CD4-positive, CD25-positive, alpha-beta regulatory T cell (primary cell): ENCODE measurements at places on chromosomes 1 and 21. TPM values are rescaled to one million over a fixed set of nuclear protein-coding genes. Genes with fewer than 3 reads are reported as not detected.
A peak's percentile ranks its signal among the peaks of the same experiment; 100 is the strongest.

DNA sequence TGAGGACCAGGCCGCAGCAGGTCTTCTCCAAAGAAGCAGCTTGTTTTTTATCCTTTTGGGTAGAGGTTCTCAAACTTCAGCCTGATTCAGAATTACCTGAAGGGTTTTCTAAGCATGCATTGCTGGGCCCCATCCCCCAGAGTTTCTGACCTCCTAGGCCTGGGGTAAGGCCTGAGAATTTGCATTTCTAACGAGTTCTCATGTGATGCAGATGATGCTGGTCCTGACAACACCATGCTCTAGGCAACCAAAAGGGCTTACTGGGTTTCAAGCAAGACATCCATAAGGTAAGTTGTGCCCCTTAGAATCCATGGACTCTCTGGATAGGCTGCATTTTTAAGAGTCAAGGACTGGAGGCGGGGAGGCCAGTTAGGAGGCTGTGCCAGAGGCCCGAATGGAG is 295.1 kb downstream of the HHIPL2 start:
- no peak for DNase-seq

GRCh38 chr1:20726118-20726911 is 6.2 kb downstream of the SH2D5 start:
- no peak for DNase-seq

DNA sequence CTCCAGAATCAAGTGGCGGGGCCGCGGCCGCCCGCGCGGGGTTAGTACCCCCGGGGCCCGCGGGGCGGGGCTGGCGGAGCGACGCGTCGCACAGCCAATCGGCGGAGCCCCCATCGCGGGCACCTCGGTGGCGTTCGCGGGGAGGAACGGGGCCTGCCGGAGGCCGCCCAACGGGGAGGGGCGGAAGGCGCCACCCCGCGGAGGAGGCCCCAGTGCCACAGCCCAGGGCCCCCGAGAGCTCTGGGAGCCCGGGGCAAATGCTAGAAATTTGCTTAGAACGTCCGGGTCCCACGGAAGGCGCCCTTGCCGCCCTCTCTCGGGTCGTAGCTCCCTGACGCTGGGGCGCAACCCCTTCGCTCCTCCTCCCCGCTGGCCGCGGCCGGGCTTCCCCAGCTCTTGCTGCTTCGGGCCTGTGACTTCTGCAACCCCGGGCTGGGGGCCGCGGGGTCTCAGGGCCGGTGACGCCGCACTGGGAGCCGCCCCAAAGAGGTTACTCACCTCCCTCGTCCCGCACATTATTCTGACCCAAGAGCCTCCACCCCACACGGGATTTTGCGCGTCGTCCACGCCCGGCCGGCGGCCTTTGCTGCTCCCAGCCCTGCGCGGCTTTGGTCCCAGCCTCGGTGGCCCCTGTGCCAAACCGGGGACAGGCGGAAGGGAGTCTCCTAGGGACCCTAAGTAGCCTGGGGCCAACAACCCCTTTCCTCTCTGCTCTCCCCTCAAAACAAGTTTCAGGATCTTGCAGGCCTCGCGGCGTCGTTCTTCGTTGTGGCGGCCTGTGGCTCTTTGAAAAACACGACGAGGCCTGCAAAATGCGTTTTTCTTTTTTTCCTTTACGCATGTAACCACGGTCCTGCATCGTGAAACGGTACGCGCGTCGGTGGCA is at the start of gene RUNX3:
TSS of gene RUNX3 (minus strand) at position 17 of the 886 bp plus-strand sequence. CDS start 408 bp downstream, outside the sequence.
- DNase-seq = peak; percentile 94

DNA sequence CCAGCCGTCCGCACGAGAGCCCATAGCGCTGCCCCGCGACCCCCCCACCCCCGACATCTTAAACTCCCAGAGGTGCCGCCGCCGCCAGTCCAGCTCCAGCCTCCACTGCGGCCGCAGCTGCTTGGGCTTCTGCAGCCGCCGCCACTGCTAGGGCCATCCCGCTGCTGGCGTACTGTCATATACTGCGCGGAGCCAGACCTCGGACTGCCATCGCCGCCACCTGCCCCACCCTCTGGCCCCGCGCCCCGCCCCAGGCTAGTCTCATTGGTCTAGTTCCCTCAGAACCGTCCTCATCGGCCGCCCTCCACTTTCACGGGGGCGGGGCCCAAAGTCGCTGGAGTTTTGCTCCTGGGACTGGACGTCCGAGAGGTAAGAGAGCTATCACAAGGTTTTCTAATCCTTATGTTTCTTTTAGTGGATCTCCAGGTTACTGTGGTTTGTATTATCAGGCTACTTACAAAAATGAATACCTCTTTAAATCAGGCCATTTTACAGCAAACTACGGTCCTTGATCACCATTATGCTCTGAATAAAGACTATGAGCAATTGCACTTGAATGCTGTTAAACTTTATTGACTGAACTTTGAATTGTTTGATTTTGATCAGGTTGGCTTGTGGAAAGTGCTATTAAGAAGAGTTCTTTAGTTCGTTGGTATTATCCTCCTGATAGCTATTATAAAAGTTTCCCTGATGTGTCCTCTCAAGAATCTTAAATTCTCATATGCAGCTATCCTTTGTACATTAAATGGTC is 2.8 kb upstream of the CD1D start:
- no peak for DNase-seq

Gene MFSD2A
- total RNA-seq = 3.7 TPM

Gene MYOG
- not detected for total RNA-seq

Gene AMY1A
- total RNA-seq = not detected
